GM04504 (cell line): ENCODE measurements at places on chromosomes 3 and 15.

DNA sequence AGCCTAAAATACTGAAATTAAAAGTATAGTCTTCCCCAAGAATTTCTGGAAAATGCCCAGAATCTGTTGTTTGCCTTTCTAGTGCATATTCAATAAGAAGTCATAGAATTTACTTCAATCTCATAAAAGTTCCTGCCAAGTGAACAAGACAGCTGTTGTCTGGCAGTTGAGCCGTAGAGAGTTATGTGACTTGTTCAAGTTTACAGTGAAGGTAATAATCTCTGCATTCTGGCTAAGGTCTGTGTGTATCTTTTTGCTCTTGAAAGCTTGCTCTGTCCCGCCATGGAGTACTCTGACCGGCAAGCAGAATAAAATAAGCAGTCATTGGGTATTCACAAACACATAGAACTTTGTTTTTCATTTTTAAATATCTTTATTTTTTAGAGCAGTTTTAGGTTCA lies 77.8 kb downstream of the GHSR start:
- no peak for DNase-seq

DNA sequence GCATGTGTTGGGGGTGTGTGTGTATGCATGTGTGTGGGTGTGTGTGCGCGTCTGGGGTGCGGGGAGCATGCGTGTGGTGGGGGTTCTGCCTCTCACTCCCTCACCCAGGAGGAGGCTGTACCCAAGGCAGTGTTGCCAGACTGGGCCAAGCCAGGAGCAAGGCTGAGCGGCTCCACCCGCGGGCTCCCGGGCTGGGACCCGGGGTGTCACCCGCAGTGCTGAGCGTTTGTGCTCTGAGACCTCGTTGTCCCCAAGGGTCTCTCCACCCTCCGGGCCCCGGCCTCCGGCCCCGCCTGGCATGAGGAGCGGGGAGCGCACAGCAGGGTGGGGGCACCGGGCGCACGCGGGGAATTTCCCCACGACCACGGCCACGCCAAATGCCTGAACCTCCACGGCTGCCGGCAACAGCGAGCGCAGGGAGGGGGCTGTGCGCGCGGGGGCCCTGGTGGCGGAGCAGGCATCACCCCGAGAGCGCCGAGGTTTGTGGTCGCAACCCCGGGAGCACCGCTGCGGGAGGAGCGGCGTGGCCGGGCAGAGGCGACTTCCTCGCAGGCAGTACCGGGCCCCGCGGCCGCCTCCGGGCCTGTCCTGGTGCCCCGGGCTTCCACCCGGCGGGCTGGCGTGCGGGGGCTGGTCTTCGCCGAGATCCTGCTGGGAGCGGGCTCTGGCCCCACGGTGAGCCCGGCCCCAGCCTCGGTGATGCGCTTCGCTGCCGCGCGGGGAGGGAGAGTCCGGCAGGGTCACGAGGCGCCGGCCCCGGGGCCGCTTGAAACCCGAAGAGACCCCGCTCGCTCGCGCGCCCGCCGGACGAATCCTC lies 7.4 kb upstream of the OCA2 start:
- DNase-seq: no peak

- no peak for DNase-seq
Measured at GRCh38 chr3:83248454-83248853, 1487.0 kb upstream of the GBE1 start.

- no peak for DNase-seq
Measured at GRCh38 chr3:182325213-182325950, 467.9 kb upstream of the ATP11B start.

DNA sequence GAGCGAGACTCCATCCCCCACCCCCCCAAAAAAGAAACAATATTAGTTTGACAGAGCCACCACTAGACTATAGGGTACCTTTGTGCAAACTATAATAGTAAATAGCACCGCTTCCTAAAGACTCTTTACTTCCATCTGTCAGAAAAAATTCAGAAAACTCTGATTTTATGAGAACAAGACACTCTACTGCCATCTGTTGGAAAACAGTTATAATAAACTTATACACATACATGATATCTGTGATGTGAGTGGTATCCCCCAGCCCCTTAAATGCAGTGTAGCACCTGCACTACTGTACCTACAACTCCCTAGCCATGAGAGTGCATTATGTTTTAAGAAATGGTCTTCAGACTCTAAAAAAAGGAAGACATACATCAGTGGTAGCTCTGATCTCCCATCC lies 47.1 kb upstream of the CTDSPL start:
- no peak for DNase-seq

GRCh38 chr3:39222462-39222861 lies 30.1 kb upstream of the XIRP1 start:
- no peak for DNase-seq

GRCh38 chr3:118987477-118987876 lies 47.2 kb downstream of the IGSF11 start:
- DNase-seq: peak; percentile 15
